ENCODE measurements at places on chromosomes 7 and 10. TPM values are rescaled to one million over a fixed set of nuclear protein-coding genes. Genes with fewer than 3 reads are reported as not detected.
A peak's percentile ranks its signal among the peaks of the same experiment; 100 is the strongest.

- H3K4me1 ChIP-seq = no peaks in the 10 kb centered on the region
- H3K4me3 ChIP-seq = no peak overlapping the region
- peaks cover 9% of the 10 kb centered on the region for H3K27me3 ChIP-seq
- no peak overlapping the region for H3K27ac ChIP-seq
- H3K36me3 ChIP-seq = no peaks in the 10 kb centered on the region
- no peak for DNase-seq
Observed at GRCh38 chr10:131318291-131318690, 6.8 kb upstream of the TCERG1L start.

GRCh38 chr7:25087855-25088254 lies 37.2 kb downstream of the CYCS start:
- H3K4me3 ChIP-seq = no peak overlapping the region
- no peak overlapping the region for H3K27ac ChIP-seq
- no peaks in the 10 kb centered on the region for H3K27me3 ChIP-seq
- no peaks in the 10 kb centered on the region for H3K36me3 ChIP-seq
- no peaks in the 10 kb centered on the region for H3K4me1 ChIP-seq

GRCh38 chr10:42969147-42969546 lies 107.7 kb upstream of the RET start:
- DNase-seq = no peak
- H3K4me3 ChIP-seq = no peak overlapping the region
- H3K27ac ChIP-seq = no peak overlapping the region
- H3K4me1 ChIP-seq = no peaks in the 10 kb centered on the region
- H3K27me3 ChIP-seq = no peaks in the 10 kb centered on the region

DNA sequence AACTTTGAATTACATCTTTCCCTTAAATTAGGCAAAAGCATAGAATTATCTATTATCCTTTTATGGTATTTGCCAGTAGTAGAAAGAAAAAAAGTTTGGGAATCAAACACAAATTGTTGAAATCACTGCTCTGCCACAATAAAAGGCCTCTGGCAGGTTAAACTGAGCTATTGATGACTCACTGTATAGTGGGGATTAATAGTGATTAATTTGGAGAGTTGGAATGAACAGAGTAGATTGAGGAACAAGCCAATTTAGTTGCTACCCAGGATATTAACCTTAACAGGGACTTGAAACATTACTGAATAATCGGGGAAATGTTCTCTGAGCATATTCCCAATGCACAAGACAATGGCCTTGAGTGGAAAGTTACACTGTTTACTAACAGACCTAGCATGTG lies 33.1 kb downstream of the MASTL start:
- no peak for DNase-seq
- no peaks in the 10 kb centered on the region for H3K27me3 ChIP-seq
- H3K36me3 ChIP-seq = no peaks in the 10 kb centered on the region
- H3K4me1 ChIP-seq = no peaks in the 10 kb centered on the region

DNA sequence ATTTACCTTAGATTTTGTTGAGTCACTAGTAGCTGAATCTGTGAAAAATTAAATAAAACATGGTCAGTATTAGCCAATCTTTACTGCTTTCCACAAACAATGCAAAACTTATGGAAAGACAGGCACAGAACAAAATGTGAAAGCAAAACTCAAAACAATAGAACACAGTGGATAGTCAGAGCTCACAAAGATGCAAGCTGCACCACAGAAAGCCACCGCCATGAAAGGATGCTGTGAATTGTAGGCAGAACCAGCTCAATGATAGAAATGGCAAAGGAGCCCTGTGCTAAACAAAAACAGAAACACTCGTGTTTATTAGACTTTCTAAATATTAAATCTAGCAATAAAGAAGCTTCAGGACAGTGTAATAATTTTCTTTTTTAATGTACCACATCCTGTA lies 134.4 kb downstream of the ARHGAP21 start:
- no peak overlapping the region for H3K27ac ChIP-seq
- H3K36me3 ChIP-seq = no peaks in the 10 kb centered on the region
- no peaks in the 10 kb centered on the region for H3K4me1 ChIP-seq
- no peak for DNase-seq
- no peaks in the 10 kb centered on the region for H3K27me3 ChIP-seq

- H3K4me3 ChIP-seq = peak within 1 kb of the TSS; percentile 77
- peak within 1 kb of the TSS; percentile 93 for H3K27ac ChIP-seq
- H3K4me1 ChIP-seq = peaks cover 2% of the 10 kb centered on the region
- DNase-seq = peak; percentile 74
- no peaks in the 10 kb centered on the region for H3K27me3 ChIP-seq
Observed at GRCh38 chr10:104254493-104255310, at the start of gene GSTO1. Gene GSTO1, plus strand, starts transcription at chr10:104254892. Its CDS starts 37 bp downstream, at chr10:104254929.

DNA sequence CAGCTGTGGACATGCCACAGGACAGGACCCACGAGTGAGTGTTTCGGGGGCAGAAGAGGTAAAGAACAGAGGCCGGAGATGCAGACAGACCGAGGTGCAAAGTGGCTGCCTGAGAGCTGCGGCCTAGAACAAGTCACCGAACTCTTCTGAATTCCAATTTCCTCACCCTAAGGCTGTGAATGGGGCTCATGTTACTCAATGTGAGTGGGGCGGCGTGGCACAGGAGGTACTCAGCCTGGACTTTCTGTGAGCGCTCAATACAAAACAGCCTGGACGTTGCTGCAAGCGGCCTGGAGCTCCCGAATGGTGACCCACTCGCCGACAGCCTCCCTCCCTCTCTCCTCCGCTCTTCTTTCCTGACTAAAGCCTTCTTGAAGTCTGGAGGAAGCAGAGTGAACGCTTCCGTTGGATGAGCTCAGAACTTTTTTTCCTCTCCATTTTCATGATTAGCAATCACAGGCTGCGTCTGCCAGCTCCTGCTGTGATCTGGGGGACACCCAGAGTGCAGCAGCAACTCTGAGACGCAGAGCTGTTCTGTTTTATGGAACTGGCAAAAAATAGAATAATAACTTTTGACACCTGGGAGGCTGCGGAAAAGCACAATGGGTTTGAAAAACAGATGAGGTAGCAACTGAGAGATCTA lies 108.5 kb downstream of the PTPRN2 start:
- H3K27ac ChIP-seq = no peak overlapping the region
- H3K36me3 ChIP-seq = no peaks in the 10 kb centered on the region
- H3K4me1 ChIP-seq = no peaks in the 10 kb centered on the region
- no peak for DNase-seq
- no peak overlapping the region for H3K4me3 ChIP-seq

- H3K4me1 ChIP-seq = no peaks in the 10 kb centered on the region
- DNase-seq = no peak
- no peak overlapping the region for H3K4me3 ChIP-seq
Observed at GRCh38 chr10:51235865-51236264, 161.6 kb downstream of the PRKG1 start.

GRCh38 chr7:100538348-100538653 lies 702 bp upstream of the AGFG2 start:
- no peaks in the 10 kb centered on the region for H3K36me3 ChIP-seq
- no peaks in the 10 kb centered on the region for H3K27me3 ChIP-seq
- no peak for DNase-seq
- H3K4me3 ChIP-seq = peak overlapping the region; percentile 16
- H3K27ac ChIP-seq = no peak overlapping the region

The C7orf57 gene
- not detected for total RNA-seq

The ZNF239 gene
- total RNA-seq = 6.8 TPM

Measured in prostate gland (tissue), 2 donors.